ENCODE measurements at places on chromosomes 2 and 18.

- H3K36me3 ChIP-seq = no peaks in the 10 kb centered on the region
- DNase-seq = no peak
- no peak overlapping the region for H3K27ac ChIP-seq
- H3K27me3 ChIP-seq = peaks cover 5% of the 10 kb centered on the region
- no peak overlapping the region for H3K4me3 ChIP-seq
Observed at GRCh38 chr2:101981066-101981465, 10.7 kb upstream of the IL1R2 start.

GRCh38 chr18:45156946-45157345 is 458.3 kb upstream of the SLC14A2 start:
- H3K27me3 ChIP-seq = no peaks in the 10 kb centered on the region
- peaks cover 5% of the 10 kb centered on the region for H3K4me1 ChIP-seq

GRCh38 chr18:9516437-9517064 is 41.2 kb downstream of the RALBP1 start:
- no peaks in the 10 kb centered on the region for H3K4me1 ChIP-seq
- no peak overlapping the region for H3K4me3 ChIP-seq
- peaks cover 2% of the 10 kb centered on the region for H3K36me3 ChIP-seq
- no peak overlapping the region for H3K27ac ChIP-seq
- H3K27me3 ChIP-seq = no peaks in the 10 kb centered on the region

DNA sequence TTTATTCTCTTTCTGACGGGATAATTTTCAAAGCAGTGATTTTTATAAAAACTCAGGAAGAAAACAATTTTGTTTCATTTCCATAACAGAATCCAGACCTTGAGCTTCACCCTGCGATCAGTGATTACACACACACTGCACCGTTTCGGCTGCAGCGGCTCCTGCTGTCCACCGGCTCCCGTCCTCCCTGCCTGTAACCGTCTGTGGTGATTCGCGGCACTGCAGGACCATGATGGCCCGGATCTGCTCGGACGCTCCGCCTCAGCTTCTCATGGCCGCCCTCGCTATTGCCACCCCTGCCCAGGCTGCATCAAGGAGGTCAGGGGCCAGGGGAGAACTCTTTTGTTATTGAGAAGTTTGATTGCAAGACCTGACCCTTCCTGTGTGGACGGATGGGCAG is 246.1 kb downstream of the TWIST2 start:
- no peak for DNase-seq
- H3K36me3 ChIP-seq = no peaks in the 10 kb centered on the region
- H3K4me3 ChIP-seq = no peak overlapping the region
- H3K27ac ChIP-seq = no peak overlapping the region
- no peaks in the 10 kb centered on the region for H3K4me1 ChIP-seq

DNA sequence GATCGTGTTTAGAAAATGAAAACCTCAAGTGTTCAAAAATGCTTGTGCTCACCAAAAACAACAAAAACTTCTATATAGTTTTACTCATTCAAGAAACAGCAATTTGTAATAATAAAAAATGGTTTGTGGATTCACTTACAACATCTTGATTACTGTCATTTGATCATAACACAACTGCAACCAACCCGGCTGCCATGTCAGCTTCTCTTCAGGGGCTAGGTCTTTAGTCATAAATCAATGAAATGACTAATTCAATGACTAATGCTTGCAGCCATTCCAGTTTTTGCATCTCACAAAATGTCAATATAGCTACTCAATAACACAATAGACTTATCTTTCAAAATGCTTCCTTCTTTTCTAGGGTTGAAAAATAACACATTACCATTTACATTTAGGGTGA is 128.0 kb downstream of the OLA1 start:
- no peak overlapping the region for H3K27ac ChIP-seq
- H3K4me3 ChIP-seq = no peak overlapping the region
- H3K4me1 ChIP-seq = no peaks in the 10 kb centered on the region
- no peak for DNase-seq

- H3K4me3 ChIP-seq = no peak overlapping the region
- no peak overlapping the region for H3K27ac ChIP-seq
- no peaks in the 10 kb centered on the region for H3K4me1 ChIP-seq
- no peaks in the 10 kb centered on the region for H3K27me3 ChIP-seq
- no peaks in the 10 kb centered on the region for H3K36me3 ChIP-seq
- DNase-seq = no peak
Observed at GRCh38 chr2:180405520-180405919, 398.4 kb upstream of the CWC22 start.

DNA sequence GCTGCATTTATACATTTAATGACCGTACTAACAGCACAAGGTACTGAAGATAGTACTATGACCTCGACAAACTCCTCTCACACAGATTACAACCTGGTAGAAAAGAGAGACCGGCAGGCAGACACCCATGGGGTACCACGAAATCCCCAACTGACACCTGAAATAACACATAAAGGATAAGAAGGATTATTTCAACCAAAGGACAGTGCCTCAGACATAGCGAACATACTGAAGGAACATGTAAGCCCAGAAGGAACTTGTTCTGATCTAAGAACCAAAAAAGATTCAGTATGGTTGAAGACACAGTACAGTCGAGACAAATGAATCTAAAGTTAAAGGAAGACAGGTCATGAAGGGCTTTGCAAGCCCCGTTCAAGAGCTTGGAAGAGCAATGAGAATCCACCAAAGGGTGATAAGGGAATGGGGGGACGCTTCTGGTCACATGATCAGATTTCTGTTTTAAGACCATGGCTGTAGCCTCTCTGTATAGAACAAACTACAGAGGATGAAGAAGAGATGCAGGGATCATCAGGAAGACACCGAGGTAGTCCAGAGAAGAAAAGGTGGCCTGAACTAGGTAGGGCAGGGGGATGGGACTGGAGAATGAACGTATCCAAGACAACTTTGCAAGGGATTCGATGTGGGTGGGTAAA is 902 bp downstream of the MCFD2 start:
- peak; percentile 23 for DNase-seq
- H3K4me3 ChIP-seq = peak overlapping the region; percentile 96
- peaks cover 53% of the 10 kb centered on the region for H3K4me1 ChIP-seq
- H3K36me3 ChIP-seq = no peaks in the 10 kb centered on the region
- peak overlapping the region; percentile 87 for H3K27ac ChIP-seq
- H3K27me3 ChIP-seq = no peaks in the 10 kb centered on the region

GRCh38 chr2:40093021-40093675 is 314.1 kb upstream of the THUMPD2 start:
- H3K36me3 ChIP-seq = no peaks in the 10 kb centered on the region
- no peak overlapping the region for H3K27ac ChIP-seq
- no peaks in the 10 kb centered on the region for H3K27me3 ChIP-seq
- H3K4me1 ChIP-seq = no peaks in the 10 kb centered on the region
- no peak for DNase-seq

- H3K36me3 ChIP-seq = no peaks in the 10 kb centered on the region
- H3K27ac ChIP-seq = no peak overlapping the region
- no peaks in the 10 kb centered on the region for H3K27me3 ChIP-seq
- H3K4me3 ChIP-seq = no peak overlapping the region
- DNase-seq = no peak
Observed at GRCh38 chr2:230657906-230658305, 54.7 kb upstream of the CAB39 start.

GRCh38 chr18:14025306-14025940 is 106.8 kb downstream of the ZNF519 start:
- DNase-seq = no peak
- no peaks in the 10 kb centered on the region for H3K27me3 ChIP-seq
- H3K4me3 ChIP-seq = no peak overlapping the region
- H3K27ac ChIP-seq = no peak overlapping the region
- H3K36me3 ChIP-seq = no peaks in the 10 kb centered on the region
- H3K4me1 ChIP-seq = no peaks in the 10 kb centered on the region

DNA sequence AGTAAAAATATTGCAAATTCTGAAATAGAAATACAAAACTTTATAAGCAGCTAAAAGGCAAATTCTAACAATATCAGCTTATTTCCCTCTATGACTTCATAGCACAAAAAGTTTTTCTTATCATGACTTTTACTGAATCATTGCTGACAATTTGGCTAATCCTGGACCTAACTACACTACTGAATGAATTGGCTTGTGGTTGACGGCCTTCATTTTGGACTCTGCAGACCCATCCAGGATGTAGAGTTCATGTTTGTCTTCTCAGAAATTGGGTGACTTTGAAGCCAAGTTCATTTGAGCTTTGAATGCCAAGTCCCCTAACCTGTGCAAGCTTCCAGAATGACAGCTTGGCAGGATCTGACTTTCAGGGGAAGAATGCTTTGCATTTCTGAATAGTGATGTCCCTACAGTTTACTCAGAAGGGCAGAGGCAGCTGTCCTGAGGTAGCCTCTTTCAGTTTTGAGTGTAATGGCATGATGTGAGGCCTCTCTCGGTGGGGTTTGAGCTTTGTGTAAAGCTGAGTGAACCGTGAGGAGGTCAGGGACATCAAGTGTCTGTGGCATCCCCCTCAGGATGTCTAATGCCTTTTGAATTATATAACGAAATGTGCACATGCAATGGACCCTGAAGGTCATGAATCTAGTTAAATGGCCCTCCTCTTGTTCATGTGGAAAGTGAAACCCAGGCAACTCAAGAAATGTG is 48.0 kb downstream of the EFEMP1 start:
- DNase-seq = no peak
- no peaks in the 10 kb centered on the region for H3K27me3 ChIP-seq
- H3K36me3 ChIP-seq = no peaks in the 10 kb centered on the region

DNA sequence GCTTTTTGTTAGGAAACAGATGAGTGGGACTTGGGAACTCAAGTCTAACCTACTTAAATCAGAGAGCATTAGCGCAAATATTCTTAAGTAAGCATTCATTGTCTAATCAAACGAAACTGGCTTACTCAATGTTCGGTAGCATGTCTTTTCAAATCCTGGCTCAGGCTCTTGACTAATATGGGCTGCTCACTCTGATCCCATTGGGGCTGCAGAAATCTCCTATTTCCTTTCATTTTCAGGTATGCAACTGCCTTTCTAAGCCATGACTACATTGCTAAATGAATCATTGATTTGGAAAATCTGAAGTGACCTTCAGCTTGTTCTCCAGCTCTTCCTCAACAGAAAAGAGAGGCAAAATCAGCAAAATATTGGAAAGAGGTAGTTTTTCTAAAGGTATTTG is 2084.4 kb upstream of the PIK3C3 start:
- H3K4me1 ChIP-seq = no peaks in the 10 kb centered on the region
- H3K4me3 ChIP-seq = no peak overlapping the region
- no peak for DNase-seq
- H3K27me3 ChIP-seq = no peaks in the 10 kb centered on the region
- no peaks in the 10 kb centered on the region for H3K36me3 ChIP-seq

DNA sequence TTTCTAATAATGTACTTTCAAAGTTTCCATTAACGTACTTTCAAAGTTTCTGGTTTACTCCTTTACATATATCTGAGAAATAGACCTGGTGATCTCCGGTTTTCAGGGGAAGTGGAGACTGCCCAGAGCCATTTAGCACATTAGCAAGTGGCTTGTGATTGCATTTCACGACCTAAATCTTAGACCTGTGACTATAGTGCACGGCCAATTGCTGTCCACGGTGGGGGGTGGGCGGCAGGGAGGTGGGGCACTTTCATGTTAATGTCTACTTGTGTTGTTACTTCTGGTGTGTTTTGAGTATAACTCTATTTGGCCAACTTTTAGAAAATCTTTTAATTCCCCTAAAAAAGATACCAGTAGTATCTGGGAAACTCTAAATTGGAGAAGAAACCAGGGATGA is 11.3 kb downstream of the GATA6 start:
- DNase-seq = no peak
- no peaks in the 10 kb centered on the region for H3K36me3 ChIP-seq
- no peaks in the 10 kb centered on the region for H3K4me1 ChIP-seq
- peaks cover 4% of the 10 kb centered on the region for H3K27me3 ChIP-seq

GRCh38 chr2:233012301-233012971 is 620 bp downstream of the NGEF start:
- DNase-seq = no peak
- no peak overlapping the region for H3K27ac ChIP-seq
- H3K4me1 ChIP-seq = peaks cover 7% of the 10 kb centered on the region
- no peaks in the 10 kb centered on the region for H3K36me3 ChIP-seq
- no peak overlapping the region for H3K4me3 ChIP-seq

DNA sequence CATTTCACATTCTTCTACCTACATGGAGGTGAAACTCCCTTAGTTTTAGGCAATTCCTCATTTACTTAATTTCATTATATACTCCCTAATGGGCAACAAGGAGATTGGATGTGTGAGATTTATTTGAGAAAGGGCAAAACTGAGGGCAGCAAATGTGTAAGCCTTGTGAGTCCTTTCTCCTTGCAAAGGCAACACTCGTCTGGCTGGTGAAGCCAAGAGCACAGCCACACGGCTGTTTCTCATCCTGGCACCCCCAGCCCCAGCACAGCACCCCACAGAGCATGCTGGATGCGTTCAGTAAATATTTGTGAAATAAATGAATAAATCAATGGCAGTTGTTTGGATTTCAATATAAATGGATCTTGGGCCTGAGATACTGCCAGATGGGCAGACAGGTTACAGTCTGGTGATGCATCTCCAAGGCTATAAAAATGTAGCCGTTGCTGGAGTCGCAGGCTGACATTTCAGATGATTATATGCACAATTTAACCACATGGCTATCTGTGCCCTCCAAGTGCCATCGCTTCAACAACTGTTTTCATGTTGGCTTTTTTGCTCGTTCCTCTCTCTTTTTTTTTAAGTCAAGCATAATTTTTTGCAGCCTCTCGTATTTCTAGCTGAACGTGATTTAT is 154.1 kb upstream of the REV1 start:
- no peaks in the 10 kb centered on the region for H3K27me3 ChIP-seq
- peaks cover 13% of the 10 kb centered on the region for H3K4me1 ChIP-seq
- no peak overlapping the region for H3K4me3 ChIP-seq
- no peak for DNase-seq
- no peak overlapping the region for H3K27ac ChIP-seq
- peaks cover 49% of the 10 kb centered on the region for H3K36me3 ChIP-seq

- H3K4me1 ChIP-seq = no peaks in the 10 kb centered on the region
- H3K27ac ChIP-seq = no peak overlapping the region
- no peaks in the 10 kb centered on the region for H3K27me3 ChIP-seq
- no peak for DNase-seq
- no peaks in the 10 kb centered on the region for H3K36me3 ChIP-seq
Observed at GRCh38 chr2:119208791-119209203, 14.8 kb upstream of the STEAP3 start.

DNA sequence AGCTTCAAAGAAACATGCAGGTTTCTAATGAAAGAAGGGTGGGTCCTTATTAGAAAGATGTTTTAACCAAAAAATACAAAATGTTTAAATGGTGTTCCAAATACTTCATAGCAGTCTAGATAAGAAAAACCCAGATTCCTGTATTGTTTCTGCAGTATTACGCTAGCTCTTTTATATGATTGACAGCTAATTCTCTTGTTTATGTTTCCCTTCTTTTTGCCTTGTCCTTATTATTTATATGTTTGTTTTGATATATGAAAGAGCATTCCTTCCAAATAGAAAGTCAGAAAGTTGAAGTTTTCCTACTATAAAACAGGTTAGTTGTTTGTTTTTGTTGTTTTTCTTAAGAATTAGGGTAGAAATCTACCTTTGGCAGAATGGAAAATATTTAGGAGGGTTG is 41.1 kb upstream of the PNPT1 start:
- no peak overlapping the region for H3K27ac ChIP-seq
- no peak overlapping the region for H3K4me3 ChIP-seq
- H3K36me3 ChIP-seq = no peaks in the 10 kb centered on the region
- no peak for DNase-seq

- DNase-seq = no peak
- H3K4me1 ChIP-seq = no peaks in the 10 kb centered on the region
- no peaks in the 10 kb centered on the region for H3K27me3 ChIP-seq
- H3K4me3 ChIP-seq = no peak overlapping the region
- no peaks in the 10 kb centered on the region for H3K36me3 ChIP-seq
Observed at GRCh38 chr18:50398947-50399346, 24.1 kb downstream of the SKA1 start.

GRCh38 chr2:216949700-216950413 is 90.0 kb upstream of the TNP1 start:
- H3K4me3 ChIP-seq = no peak overlapping the region
- DNase-seq = no peak
- no peaks in the 10 kb centered on the region for H3K27me3 ChIP-seq
- no peaks in the 10 kb centered on the region for H3K36me3 ChIP-seq
